ENCODE measurements at places on chromosomes 7 and 10.

DNA sequence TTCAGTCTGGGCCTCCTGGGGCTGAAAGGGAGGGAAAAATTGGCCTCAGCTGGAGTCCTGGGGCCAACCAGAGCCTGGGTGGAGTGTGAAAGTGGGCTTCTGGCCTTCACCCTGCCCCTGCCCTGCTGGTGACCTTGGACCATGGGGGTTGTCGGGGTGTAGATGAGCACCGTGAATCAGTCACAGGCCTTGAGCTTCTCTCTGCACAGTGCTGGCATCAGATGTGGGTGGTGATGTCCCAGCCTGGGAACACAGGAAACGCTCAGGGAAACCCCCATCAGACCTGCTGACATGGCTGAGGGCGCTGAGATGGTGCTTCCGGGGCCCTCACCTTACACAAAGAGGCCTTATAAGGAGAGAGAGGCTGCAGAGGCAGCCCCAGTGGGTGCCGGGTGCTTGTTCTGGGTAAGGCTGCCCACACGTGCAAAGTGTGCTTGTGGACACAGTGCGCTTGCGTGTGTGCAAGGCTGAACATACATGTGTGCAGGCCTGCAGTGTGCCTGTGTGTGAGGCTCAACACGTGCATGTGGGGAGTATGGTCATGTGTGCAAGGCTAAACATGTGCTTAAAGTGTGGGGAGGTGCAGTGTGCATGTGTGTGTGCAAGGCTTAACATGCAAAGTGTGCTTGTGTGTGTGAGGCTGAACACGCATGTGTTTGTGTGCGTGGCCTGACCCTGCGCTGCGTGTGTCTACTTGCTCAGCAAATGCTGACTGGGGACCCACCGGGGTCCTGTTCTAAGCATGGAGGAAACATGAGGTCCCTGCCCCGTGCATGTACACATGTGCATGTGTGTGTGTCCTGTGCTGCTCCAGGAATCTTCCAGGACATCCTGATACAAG lies 6.5 kb downstream of the ARPC1B start:
- peak; percentile 83 for DNase-seq

- no peak for DNase-seq
These were observed 1.9 kb downstream of the FOXK1 start for GRCh38 chr7:4683884-4684565.

DNA sequence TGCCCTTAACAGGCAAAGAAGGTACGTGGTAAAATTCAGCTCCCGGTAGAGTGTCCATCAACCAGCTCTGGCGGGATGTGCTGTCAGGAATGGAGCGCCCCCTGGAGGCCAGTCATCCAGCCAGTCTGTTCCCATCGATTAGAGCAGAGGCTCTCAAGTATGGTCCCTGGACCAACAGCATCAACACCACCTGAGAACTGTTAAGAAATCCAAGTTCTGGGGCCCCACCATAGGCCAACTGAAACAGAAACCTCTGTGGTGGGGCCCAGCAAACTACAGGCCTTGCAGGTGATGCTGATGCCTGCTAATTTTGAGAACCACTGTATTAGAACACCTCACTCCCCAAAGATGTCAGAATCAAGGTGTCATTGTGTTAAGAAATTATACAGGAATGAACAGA lies 109.2 kb downstream of the DPY19L1 start:
- DNase-seq, result peak; percentile 38

- no peak for DNase-seq
These were observed 8.4 kb downstream of the FAM237B start for GRCh38 chr7:90312745-90313144.

GRCh38 chr7:116577320-116577871 lies 52.6 kb downstream of the CAV1 start:
- DNase-seq, result no peak

DNA sequence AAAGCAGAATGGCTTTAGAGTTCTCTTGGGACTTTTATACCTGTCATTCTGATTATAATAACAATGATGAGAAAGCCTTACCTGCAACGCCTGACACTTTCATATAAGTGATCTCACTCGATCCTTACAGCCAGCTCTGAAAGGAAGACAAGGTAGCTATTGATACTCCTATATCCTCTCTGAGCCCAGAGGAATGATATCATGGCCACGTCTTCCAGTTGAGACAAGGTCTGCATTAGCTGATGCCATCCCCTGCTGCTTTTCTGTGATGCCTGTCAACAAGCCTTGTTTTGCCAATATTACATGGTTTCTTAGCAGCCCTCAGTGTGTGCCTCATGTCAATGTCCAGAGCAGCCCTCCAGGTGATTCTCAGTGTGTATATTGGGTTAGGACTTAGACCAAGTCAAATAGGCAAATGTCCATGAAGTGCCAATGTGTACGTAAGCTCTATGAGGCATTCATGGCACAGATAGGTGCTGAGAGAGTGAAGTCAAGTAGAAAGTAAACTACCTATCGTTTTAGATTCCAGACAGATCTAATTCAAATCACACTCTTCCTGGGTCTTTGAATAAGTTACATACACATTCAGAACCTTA lies 405.9 kb downstream of the ADRA2A start:
- DNase-seq, result no peak

- DNase-seq, result no peak
These were observed 86.0 kb downstream of the NEBL start for GRCh38 chr10:20811131-20811530.

DNA sequence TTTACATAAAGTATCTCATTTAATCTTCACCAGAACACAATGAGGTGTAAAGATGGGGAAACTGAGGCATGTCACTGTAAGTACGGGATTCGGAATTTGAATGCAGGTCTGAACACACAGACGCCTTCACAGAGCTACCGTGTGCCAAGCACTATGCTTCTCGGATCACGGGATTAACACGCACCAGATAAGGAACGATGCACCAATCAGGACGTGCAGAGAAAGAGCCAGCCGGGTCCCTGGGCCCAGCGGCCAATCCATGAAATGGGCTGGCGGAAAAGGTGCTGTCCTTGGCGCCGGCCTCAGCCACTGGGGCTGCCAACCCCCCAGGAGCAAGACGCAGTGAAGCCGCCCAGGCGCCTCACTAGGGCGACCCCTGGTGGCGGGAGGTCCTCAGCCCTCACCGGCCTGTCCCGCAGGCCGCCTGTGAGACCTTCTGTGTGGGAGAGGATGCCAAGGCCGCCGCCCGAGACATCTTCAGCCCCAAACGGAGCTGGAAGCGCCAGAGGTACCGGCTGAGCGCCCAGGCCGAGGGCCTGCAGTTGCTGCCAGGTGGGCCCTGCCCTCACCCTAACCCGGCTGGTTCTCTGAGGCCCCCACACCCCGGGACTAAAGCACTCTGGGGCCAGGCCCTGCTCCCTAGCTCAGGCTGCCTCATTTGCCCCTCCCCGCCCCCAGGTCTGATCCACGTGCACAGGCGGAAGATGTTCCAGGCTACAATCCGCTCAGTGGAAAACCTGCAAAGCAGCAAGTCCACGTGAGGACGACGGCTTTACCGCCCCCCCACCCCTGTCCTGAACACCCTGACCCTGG lies 15.6 kb downstream of the ATG9B start:
- DNase-seq, result peak; percentile 74

- DNase-seq, result no peak
These were observed 174.1 kb upstream of the TNRC18 start for GRCh38 chr7:5597772-5598171.

DNA sequence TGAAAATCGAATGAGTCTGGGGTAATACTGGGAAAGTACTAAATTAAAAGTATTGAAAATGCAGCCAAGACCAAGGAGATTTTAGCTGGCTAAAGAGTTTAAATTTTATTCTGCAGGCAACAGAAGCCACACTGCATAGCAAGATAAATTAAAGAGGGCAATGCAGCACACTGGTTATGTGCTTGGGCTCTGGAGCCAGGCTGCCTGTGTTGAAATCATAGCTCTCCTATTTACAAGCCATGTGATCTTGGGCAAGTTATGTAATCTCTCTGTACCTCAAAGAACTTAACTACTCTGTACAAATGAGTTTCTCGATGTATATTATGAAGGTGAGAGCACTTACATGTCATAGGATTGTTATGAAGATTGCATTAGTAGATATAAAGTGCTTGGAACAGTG lies 9.9 kb downstream of the SLC25A13 start:
- no peak for DNase-seq

GRCh38 chr10:44879531-44879899 lies 31.6 kb upstream of the TMEM72 start:
- DNase-seq, result no peak

DNA sequence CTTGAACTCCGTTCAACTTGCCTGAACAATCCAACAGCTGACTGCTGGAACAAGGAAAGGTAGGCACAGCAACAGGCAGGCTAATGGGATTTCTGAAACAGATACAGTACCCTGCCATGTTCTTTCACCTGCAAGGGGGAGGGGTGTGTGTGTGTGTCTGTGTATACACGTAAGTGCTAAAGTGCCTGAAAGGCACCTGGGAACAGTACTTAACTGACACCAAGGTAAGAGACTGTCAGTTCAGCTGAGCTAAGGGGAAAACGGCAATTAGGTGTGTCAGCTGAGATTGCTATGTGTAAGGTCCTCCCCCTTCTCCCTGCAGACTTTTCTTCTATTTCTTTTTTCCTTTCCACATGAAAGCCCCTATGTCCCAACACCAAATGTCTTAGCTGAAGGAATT lies 27.0 kb downstream of the NAMPT start:
- no peak for DNase-seq

- no peak for DNase-seq
These were observed 74.1 kb downstream of the ADD3 start for GRCh38 chr10:110081911-110082310.

DNA sequence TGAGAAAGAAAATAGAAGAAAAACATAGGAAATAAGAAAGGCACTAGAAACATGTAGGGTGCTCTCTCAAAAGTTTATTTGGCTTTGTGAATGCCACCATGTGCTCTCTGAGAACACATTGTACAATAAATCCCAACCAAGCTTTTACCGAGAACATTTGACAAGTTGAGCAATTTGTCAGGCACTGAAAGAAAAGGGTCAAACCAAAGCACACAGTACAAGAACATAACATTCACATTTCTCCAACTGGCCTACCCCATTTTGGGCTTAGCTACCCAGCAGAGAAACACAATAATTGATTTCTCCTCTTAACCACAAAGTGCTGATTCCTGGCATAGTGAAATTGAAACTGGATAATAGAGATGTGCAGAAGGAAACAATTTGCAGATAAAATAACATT lies 69.2 kb upstream of the SLC39A12 start:
- no peak for DNase-seq

- DNase-seq, result no peak
These were observed 73.6 kb upstream of the PDZD8 start for GRCh38 chr10:117448802-117449201.

DNA sequence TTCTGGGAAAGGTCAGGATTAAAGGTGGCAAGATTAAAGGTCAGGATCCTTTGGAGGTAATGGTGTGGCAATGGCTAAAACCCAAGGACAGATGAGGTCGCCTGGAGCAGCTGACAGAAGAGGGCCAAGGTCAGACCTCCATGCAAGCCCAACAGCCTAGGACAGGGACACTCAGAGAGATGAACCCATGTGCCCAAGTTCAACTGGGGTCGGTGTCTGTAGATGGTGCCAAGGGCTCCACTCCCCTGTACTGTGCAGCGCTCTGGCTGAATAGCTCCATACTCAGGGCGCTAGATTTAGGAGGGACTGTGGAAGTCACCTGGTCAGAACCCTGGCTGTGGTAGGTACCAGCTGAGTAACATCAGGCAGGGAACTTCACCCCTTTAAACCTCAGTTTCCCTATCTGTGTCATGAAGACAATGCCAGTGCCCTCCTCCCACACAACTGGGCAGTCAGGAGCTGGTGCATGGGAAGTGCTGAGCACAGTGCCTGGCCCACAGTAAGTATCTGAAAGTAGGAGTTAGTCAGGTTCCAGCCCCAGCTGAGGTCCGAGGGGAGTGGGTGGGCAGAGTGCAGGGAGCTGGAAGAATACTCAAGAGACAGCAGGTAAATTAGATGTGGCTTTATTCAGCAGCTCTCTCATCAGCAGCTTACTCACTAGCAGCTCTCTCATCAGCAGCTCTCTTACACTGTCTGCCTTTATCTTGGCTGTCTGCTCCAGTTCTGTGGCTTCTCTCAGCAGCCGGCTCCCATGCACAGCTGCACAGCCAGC lies 327.1 kb downstream of the GLRX3 start:
- DNase-seq, result no peak

GRCh38 chr10:11018432-11018841 lies 765 bp downstream of the CELF2 start:
- DNase-seq, result no peak

DNA sequence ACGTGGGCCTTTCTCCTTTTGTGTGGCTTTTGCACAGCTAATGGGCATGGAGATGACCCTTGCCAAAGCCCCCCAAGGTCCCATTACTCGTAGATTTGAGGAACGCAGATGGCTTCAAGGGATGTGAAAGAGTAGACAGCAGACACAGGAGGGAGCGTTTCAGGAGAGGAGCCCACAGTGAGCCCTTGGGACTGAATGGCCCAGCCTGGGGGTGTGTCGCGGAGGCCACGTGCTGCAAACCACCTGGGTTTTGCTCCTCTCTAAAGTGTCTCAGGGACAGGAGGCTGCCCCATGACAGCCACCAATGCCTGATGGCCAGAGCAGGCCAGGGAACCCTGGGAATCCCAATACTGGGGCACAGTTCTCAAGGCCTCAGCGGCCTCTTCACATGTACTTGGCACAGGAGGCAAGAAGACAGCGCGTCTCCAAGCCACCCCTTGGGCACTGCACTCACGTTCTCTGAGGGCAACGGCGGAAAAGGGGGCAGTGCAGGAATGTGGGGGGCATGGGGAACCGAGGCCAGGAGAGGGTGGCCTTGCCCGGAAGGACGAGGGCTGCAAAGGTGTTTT lies 185.2 kb downstream of the WDR37 start:
- DNase-seq, result no peak

DNA sequence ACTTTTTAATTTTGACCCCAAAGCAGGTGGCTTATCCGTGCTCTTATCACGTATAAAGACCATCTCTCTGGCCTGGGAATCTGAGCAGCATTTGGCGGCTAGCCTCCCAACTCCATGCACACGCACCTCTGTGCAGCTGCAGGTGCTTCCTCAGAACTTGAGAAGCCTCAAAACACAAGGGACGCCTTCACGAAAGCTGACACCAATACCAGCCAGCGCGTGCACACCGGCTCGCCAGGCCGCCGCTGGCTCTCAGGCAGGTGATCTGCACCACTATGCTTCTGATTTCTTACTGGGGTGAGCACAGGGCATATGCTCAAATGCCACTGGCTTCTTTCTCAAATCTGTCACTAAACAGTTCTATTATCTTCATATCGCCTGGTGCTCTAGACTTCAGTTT lies 145.0 kb downstream of the PARD3 start:
- no peak for DNase-seq

DNA sequence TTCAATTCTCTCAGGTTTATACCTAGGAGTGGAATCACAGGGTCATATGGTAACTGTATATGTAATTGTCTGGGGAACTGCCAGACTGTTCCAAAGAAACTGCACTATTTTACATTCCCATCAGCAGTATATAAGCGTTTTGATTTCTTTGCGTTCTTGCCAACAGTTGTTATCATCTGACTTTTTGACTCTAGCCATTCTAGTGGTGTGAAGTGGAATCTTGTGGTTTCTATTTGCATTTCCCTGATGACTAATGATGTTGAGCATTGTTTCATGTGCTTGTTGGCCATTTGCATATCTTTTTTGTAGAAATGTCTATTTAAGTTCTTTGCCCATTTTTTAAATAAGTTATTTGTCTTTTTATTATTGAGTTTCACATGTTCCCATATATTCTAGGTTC lies 44.3 kb upstream of the ZC3HAV1 start:
- no peak for DNase-seq
